Stimulated activated CD4-positive, alpha-beta T cell treated with anti-CD3 and anti-CD28 coated beads, Interleukin-1b, Interleukin-23, amount 100 ng/mL, for 1 hour (primary cell): ENCODE measurements at places on chromosomes 4 and X.

- no peak for DNase-seq
These were observed 517 bp downstream of the LEF1 start for GRCh38 chr4:108168160-108168670.

- DNase-seq: no peak
These were observed 256.8 kb downstream of the STIM2 start for GRCh38 chr4:27117453-27117852.

DNA sequence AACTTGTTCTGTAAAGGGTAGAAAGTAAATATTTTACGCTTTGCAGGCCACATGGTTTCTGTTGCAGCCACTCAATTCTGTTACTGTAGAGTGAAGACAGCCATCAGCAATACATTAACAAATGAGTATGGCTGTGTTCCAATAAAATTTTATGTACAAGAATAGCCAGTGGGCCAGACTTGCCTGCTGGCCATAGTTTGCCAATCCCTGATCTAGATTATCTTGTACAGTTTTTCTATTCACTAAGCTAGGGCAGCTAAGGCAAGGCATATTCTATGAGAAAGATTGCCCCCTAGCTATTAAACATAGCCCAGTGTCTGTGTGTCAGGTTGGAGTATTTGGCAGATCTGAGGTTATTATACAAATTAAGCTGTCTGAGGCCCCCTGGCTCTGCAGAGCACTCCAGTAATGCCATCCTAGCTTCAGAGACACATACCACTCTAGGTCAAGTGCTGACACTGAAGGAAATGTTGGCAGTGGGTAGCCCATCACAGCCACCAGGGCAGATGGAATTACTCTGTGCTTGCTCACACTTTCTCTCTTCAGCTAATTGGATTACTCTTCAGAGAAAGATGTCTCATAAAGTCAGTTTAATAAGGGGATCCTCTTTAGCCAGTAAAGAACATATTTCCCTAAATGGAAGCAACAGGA, 40.7 kb downstream of the MTTP start:
- DNase-seq: no peak

- no peak for DNase-seq
These were observed 43.5 kb downstream of the SRPX2 start for GRCh38 chrX:100687546-100687945.

DNA sequence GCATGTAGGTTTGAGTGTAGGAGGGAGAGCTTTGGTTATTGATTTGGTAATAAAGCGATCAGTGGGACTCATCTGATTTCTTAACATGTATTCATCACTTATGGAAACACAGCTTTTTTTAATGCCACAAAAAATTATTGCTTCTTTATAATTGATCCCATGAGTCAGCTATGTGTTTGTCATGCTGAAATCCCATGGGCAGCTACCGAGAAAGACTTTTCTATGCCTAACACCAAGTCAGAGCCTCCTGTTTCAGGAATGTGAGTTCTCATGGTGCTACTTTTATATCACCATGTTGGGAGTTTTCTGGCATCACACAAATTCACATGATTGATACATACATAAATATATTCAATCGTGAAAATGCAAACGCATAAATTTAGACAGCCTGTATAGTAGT, 165.7 kb downstream of the RAPGEF2 start:
- DNase-seq: no peak

GRCh38 chr4:89803915-89804314, 33.0 kb downstream of the SNCA start:
- no peak for DNase-seq

GRCh38 chrX:14702145-14702544, 170.7 kb downstream of the FANCB start:
- no peak for DNase-seq

GRCh38 chr4:76931576-76932276, 17.8 kb upstream of the SEPTIN11 start:
- DNase-seq: no peak

DNA sequence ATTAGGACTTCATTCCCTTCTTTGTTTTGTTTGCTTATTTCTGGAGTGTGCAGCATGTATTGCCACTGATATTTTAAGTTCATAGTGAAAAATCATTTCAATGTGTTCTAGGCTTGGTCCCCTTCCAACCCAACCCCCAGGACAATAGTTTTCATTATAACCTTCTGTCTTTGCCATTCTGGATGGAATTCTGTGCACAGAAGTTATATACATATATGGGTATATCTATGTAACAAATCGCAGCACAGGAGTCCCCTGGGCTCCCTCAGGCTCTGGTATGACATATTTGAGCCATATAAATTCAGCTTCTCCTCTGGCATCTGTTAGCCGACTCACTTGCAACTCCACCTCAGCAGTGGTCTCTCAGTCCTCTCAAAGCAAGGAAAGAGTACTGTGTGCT, at the start of gene TNMD:
TNMD (plus strand) TSS at position 326 of the 400 bp plus-strand sequence. CDS start 83 bp downstream, outside the sequence.
- DNase-seq: no peak

DNA sequence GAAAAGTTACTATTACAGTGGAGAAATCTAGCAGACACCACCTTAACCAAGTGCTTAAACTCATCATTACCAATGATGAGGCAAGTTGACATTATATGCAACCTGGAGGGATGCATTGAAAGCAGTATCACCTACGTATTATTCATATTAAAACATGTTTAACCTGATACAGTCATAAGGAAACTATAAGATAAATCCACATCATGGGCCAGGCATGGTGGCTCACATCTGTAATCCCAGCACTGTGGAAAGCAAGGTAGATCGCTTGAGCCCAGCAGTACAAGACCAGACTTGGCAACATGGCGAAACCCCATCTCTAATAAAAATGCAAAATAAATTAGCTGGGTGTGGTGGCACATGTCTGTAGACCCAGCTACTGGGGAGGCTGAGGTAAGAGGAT, 22.3 kb upstream of the INTU start:
- no peak for DNase-seq

- no peak for DNase-seq
These were observed 711.9 kb upstream of the ATOH1 start for GRCh38 chr4:93116624-93117023.

DNA sequence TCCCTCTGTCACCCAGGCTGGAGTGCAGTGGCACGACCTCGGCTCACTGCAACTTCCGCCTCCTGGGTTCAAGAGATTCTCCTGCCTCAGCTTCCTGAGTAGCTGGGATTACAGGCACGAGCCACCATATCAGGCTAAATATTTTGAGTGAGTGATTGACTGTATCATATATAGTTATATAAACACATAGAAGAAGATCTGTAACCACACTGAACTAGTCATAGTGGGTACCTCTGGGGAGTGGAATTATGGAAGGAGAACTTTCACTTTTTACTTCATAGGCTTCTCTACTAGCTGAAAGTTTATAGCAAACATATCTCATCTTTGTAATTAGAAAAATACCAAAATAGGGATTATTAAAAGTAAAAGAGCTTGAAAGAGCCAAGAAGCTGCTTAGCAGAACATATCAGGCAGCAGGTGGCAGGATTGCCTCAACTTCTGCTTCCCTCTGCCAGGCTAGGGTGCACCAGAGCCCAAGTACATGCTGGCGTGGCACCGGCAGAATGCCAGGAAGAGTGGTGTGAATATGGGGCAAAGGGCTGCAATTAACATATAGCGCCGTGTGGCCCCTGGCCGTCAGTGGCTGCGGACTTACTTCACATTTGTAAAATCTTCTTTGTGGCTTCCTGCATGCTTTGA, 39.5 kb upstream of the CD40LG start:
- no peak for DNase-seq

- no peak for DNase-seq
These were observed at the start of gene RHOH for GRCh38 chr4:40196724-40197281. Gene RHOH (plus strand): TSS chr4:40197031. CDS start chr4:40243387, 46,356 bp downstream.

DNA sequence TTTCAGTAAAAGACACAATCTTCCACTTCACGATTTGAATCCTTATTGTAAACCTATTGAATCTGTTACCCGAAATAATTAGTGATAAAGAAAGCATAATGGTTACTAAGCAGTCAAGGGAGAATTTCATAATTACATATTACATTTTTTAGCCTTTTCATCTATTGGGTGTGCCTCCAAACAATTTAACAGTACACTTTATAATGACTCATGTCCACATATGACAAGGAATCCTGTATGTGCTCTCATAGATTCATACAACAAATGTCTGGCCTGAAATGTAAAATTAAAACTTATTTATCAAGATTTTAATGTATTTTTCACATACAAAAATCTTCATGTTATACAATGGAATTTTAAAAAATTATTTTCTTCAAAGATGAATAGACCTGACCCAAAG, 39.4 kb downstream of the PPP3CA start:
- no peak for DNase-seq

DNA sequence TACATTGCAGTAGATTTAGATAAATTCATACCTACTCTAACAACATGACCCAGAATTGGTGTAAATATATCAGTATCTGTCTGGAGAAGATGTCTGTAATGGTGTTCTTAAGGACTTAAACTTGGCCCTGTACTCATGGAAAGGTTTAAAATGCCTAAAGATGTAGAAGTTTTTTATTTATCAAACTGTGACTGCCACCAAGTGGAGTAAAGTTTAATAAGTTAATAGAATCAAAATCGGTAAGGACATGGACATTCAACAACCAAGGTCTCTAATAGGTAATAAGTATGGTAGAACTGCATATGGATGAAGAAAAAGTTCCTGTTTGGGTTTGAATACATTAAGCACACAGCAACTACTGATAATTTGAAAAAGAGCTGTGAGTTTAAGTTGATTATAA, 474.0 kb upstream of the NDST3 start:
- DNase-seq: no peak
